Mesothelial cell of epicardium (in vitro differentiated cells): ENCODE measurements at places on chromosomes 4 and X.

GRCh38 chrX:154121961-154122360 lies 22.1 kb upstream of the OPN1LW start:
- no peak for DNase-seq

DNA sequence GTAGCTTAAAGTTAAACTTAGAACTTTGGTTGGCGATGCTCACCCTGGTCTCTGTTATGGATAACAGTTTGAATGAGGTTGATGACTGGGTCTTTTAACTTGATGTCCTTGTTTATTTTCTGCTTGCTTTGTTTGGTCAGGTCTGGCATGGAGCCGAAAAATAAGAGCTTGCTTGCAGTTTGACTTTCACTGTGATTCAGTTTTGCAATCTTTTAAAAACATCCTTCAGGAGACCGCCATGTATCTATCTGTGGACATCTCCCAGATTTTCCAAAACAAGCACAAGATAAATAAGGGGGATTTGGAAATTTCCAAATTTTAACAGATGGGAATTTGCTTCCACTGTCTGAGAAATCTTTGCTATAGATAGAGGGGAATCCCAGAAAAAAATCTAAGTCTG lies 246.7 kb downstream of the PALLD start:
- no peak for DNase-seq

DNA sequence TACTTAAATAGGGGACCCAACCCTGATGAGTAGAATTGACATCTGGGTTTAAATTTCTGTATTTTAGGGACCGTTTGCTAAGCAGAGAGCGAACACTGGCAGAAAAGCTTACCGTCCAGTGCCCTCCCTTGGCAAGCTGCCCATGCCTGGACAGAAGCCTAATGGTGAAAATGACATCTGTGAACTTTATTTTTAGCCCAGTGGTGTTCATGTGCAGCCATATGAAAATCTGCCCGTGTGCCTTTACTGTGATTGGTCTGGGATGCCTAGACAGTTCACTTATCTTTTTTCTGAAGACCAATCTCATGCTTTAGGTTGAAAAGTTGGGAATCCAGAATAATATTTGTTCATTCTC lies 1.1 kb downstream of the STBD1 start:
- DNase-seq: no peak

DNA sequence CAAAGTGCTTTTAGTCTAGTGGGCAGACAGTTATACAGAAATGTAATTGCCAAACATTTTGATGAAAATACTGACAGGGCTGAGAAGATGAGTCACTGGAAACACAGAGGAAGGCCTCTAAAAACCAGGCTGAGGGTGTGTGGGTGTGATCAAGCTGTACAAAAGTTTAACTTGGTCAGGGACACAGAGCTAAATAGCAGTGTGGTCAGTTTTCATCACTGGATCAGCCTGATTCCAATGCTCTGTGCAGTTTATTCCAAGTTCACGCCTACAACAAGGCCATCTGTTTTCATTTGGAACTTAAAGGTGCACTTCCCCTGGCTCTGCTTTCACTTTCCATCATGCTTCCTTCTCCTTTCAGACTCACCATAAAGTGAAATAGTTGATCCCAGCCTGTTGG lies 10.6 kb downstream of the CENPVL3 start:
- no peak for DNase-seq

DNA sequence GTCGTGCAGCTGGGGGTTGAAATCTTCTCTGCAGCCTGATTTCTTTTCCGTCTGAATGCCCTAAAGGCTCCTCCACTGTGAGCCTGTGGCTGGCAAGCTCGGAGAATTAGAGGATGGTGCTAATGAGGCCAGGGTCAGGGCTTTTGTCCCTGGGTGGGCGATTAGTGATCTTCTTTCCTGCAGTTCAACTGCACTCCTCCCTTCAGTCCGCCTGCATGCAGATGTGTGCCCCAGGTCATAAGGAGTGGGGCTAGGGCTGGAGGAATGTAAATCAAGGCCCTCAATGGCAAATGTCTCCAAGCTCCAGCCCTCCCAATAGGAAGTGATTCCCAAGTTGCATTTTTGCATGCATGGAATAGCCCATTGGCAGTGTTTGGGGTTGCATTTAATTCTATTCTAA lies 405.0 kb downstream of the AFF2 start:
- DNase-seq: no peak

GRCh38 chrX:135384161-135384836 lies 37.4 kb upstream of the SMIM10L2A start:
- DNase-seq: no peak

DNA sequence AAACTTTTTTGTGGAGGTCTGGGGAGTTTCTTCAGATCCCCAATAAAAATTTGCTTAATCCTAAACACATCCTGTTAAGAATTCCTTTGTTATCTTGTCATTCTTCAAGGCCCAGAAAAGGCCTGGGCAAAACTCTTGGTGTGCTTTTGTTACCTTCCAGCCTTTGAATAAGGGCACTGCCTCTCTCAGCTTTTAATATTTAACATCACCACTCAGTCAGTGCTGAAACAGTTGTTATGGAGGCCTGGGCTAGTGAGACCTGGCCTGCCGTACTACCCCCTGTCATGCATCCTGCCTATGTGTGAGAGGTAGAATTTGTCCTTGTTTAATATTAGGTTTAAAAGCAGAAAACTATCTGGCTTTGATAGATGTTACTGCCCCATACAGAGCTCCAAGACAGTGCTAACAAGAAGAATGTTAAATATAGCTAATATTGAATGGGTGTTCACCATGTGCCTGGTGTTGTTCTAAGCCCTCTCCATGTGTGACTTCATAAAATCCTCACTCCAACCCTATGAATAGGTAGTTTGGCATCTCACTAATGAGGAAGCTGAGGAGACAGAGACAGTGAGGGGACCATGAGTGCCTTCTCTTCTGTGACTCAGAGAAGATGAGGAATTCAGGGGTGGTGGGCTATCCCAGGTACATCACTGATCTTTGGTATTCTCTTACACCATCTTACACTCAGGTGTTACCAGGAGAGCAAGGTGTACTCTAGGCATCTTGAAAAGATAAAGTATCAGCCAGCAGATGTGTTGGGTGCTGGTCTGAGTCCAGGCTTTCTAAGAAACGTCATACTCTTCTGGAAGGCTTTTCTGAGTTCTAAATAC lies 6.2 kb downstream of the PPP1R2C start:
- DNase-seq: no peak

GRCh38 chr4:146435962-146436361 lies 85.8 kb downstream of the SLC10A7 start:
- DNase-seq: no peak

- no peak for DNase-seq
Observed at GRCh38 chr4:142077048-142077447, 440.7 kb downstream of the IL15 start.

DNA sequence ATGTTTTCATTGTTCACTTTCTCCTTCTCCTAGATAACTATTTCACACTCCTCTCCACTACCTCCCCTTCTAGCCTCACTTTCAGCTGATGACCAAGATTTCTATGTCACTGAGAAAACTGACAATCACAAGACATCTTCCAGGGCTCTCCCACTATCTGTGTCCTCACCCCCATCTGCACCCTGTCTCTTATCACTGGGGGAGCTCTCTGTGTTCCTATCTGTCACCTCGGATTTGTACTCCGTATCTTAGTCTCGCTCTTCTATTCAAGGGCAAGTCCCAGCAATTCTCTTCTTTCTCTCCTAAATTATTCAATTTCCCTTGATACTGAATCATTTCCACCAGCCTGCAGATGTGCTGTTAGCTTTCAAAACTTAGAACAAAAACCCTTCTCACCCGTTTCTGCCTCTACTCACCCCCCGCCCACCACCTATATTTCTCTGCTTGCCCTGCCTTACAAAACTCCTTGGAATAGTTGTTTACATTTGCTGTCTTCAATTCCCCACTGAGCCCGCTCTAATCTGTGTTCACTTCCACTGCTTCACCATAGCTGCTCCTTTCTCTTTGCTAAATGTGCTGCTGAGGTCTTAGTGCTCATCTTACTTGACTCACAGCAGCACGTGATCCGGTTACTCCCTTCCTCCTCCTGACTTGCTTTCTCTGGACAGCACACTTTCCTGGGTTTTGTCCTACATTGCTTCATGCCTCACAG lies 293.2 kb downstream of the UNC5C start:
- DNase-seq: no peak

GRCh38 chr4:7055990-7056325 lies 11.9 kb downstream of the GRPEL1 start:
- DNase-seq: no peak

GRCh38 chrX:856566-857290 lies 226.1 kb downstream of the SHOX start:
- DNase-seq: no peak

DNA sequence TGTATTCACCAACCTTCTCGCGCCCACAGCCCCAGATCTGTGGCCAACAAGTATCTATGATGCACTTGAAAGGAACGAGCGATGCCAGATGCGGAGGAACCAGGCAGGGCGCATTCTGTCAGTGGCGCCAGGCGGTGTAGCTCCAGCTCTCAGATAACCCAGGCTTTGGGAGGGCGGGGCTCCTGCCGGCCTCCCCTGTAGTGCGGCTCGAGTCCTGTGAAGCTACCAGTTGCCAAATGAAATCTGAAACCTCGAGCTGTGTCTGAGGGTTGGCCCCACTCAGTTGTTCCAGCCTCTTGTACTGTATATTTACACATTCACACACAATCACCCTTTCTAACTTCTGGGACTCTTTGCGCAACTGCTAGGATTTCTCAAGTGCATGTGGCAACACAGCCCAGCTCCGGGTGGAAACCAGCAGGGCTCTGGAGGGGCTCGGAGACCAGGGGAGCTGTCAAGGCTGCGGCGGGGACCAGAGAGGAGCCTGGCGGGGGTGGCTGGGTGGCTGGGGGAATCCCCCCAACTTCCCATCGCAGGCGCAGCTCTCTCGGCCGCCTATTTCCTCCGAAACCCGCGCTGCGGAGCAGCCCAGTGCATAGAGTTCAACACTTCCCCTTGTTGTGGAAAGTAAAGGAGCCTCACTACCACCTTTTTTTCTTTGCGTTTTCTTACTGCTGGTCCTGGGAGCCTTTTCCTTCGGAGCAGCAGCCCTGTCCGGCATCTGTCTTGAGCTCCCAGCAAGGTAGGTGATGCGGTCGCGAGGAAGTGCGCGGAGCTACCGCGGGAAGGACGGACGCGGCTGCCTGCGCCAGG lies at the start of gene ARHGAP24:
ARHGAP24 (plus strand) TSS at position 333 of the 813 bp plus-strand sequence.
- DNase-seq: peak; percentile 78

DNA sequence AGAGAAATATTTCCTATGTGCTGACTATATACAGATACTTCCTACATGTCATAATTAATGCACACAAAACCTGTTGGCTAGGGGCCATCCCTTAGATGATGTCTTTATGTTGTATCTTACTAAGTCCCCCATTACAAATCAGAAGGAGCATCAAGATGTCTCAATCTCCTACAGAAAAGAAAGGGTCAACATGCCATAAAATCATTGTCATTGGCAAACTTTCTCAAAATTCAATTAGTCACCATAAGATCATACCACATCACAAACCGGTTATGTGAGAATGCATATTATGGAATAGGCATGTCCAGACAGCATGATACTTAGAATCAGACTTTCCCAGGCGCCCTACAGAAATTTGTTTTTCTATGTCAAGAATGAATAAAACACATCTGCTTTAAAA lies 175.2 kb upstream of the TET2 start:
- no peak for DNase-seq

DNA sequence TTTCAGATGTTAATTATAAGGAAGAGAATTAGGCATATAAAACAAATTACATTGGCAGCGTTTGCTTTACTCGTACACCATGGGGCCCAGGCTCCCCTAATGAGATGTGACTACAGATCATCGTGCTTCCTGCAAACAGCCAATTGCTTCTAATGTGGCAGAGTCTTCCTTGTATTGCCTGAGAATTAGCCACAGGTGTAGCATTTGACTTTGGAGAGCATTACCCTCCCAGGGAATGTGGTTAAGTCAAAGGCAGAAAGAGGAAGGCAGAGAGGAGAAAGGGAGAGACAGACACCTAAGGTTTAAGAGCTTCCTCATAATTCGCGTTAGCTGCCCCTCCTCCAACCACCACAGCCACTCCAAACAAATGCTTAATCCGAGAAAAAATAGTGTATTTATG lies 97.0 kb downstream of the MID1IP1 start:
- DNase-seq: no peak

DNA sequence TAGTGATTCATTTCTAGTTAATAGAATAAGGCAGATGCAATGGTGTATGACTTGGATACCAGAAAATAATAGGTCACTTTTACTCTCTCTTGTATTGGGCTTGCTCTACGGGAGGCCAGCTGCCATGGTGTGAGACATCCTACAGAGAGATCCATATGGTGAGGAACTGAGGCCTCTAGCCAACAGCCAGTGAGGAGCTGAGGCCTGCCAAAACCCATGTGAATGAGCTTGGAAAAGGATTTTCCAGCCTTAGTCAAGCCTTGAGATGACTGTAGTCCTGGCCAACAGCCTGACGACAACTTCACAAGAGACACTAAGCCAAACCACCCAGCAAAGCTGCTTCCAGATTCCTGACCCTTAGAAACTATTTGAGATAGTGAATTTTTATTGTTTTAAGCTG lies 1300.2 kb downstream of the RAPGEF2 start:
- DNase-seq: no peak

- no peak for DNase-seq
Observed at GRCh38 chr4:89541998-89542397, 234.4 kb upstream of the GPRIN3 start.

- DNase-seq: peak; percentile 70
Observed at GRCh38 chrX:72131317-72132294, at the start of gene RTL5. RTL5 (minus strand) TSS chrX:72131915.

- DNase-seq: no peak
Observed at GRCh38 chr4:147780137-147780777, 48.4 kb downstream of the ARHGAP10 start.

DNA sequence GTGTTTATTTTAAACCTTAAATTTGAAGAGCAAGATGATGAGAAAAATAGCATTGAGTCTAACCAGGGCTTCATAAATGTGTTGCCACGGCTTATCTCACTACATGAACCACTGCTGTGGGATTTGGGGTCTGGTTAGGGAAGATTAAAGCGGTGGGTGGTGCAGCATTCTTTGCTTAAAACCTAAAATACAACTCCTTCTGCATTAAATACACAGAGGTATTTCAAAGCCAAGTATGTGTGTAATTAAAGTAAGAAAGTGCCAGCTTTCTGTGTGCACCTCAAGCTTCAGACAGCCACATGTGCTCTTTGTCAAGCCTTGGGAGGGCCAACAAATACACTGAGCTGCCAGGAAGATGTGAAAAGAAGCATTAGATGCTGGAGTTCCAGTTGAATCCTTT lies 128.0 kb downstream of the CPE start:
- DNase-seq: no peak

- DNase-seq: no peak
Observed at GRCh38 chr4:182916483-182917181, 554 bp downstream of the DCTD start.
